ENCODE measurements at places on chromosomes 3 and 15. TPM values are rescaled to one million over a fixed set of nuclear protein-coding genes. Genes with fewer than 3 reads are reported as not detected.

Gene MEIS2
- 6.3 TPM for total RNA-seq

Gene RETNLB
- total RNA-seq: not detected

Gene AGBL1
- total RNA-seq: not detected

Gene FOXL2
- total RNA-seq: 0.28 TPM

Gene TMEM158
- 8.8 TPM for total RNA-seq

Gene ZCWPW2
- 1.7 TPM for total RNA-seq

Gene RTP1
- total RNA-seq: not detected

Gene IL5RA
- total RNA-seq: not detected

Gene ERC2
- total RNA-seq: 0.56 TPM

Gene SLC24A5
- not detected for total RNA-seq

Gene GOLGA8F
- not detected for total RNA-seq

Gene CFAP20DC
- total RNA-seq: 9.4 TPM

Gene TGM4
- 0.33 TPM for total RNA-seq

Gene BCHE
- 0.92 TPM for total RNA-seq

Gene APOD
- total RNA-seq: 5.6 TPM

Gene TMIE
- 0.14 TPM for total RNA-seq

Gene ARHGEF3
- 7.5 TPM for total RNA-seq

Gene FRMD4B
- total RNA-seq: 18.3 TPM

Gene ACKR2
- 0.92 TPM for total RNA-seq

Gene MYO5C
- total RNA-seq: 21.0 TPM

Gene CRYGS
- total RNA-seq: 0.23 TPM

Gene UMPS
- total RNA-seq: 31.2 TPM

Gene GATM
- total RNA-seq: 1.2 TPM

Gene IGSF10
- 0.07 TPM for total RNA-seq

Gene COL6A5
- not detected for total RNA-seq

Gene PPP1R14D
- not detected for total RNA-seq

Gene RNU5B-1
- not detected for total RNA-seq

Gene LRRC49
- 8.8 TPM for total RNA-seq

Gene FAM43A
- total RNA-seq: 4.1 TPM

Gene TWF2
- 84.2 TPM for total RNA-seq

Gene CYP11A1
- not detected for total RNA-seq

Gene RYK
- total RNA-seq: 52.1 TPM

Gene CMC1
- total RNA-seq: 24.3 TPM

Gene CTXN2
- not detected for total RNA-seq

Gene KIF7
- 1.9 TPM for total RNA-seq

Gene NSMCE3
- total RNA-seq: 7.3 TPM

Gene KY
- total RNA-seq: not detected

Gene EIF4E3
- 6.0 TPM for total RNA-seq

Gene CXCR6
- total RNA-seq: not detected

Gene P2RY13
- total RNA-seq: not detected

Gene COPG1
- 117 TPM for total RNA-seq

Gene GOLGA6B
- total RNA-seq: not detected

Gene RASGRF1
- not detected for total RNA-seq

Gene PLSCR5
- total RNA-seq: not detected

Gene RTP3
- total RNA-seq: not detected

Gene MED12L
- 0.05 TPM for total RNA-seq

Gene MIX23
- total RNA-seq: 35.0 TPM

Gene AGTR1
- total RNA-seq: not detected

Gene CKMT1A
- 195 TPM for total RNA-seq

Gene LDHAL6B
- not detected for total RNA-seq

Gene ANKRD63
- not detected for total RNA-seq

Gene CNTN6
- total RNA-seq: not detected
